ENCODE measurements at places on chromosomes 7 and 10.

DNA sequence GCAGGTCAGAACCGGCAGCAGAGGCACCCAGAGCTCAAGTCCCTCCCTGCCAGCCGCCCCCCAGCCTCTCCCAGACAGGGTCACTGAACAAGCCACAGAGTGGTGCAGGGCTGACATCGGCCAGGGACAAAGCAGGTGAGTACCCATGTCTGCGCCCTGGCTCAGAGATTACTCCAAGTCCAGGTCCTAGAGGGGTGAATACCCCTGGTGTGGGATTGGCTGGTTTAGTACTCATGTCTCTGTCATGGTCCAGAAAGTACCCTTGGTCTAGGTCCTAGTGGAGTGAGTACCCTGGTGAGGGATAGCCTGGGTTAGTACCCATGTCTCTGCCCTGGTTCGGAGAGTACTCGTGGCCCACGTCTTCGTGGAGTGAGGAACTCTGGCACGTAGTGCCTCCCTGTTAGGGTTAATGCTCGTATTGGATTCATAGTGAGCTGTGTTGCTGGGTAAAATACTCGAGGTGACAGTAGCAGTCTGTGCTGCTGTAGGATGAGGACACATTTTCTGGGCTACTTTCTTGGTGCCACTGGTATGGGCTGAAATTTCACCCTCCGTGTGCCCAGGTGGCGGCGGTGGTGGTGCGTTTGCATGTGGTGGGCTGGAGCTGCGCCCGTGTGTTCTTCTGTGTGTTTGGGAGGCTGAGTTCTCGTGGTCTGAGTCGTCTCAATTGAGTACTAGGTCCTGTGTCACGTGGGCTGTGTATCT lies 25.5 kb upstream of the KNDC1 start:
- DNase-seq: peak; percentile 15

GRCh38 chr10:34918776-34919315 lies 103.8 kb upstream of the PARD3 start:
- no peak for DNase-seq

DNA sequence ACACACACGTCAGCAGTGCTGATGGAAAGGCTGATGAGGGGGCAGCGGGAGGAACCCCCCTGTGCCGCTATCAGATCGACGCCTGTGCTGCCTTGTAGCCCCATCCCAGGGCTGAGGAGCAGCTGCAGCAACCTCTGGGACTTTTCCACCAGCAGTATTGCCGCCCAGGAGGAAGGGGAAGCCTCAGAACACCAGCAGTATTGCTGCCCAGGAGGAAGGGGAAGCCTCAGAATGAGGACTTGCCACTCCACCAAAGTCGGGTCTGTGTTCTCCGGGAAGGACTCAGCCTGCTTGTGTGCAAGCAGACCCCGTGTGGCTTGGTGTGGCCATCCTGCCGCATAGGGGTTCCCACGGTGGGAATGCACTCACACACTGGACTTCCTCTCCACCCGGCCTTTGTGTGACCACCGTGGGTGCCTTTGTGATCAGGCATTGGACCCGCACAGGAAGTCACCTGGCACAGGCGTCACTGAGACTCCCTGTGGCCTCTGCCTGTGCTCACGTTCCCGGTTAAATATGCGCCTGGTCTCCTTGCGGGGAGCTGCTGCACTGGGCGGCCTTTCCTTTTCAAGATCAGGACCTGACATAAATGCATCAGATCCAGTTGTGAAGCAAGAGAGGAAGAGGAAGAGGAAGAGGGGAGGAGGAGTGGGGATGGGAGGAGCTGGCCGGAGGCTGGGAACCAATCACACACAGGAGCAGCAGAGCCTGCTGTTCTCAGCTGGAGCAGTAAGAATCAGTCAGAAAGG lies 248.5 kb downstream of the DNAJB6 start:
- no peak for DNase-seq

DNA sequence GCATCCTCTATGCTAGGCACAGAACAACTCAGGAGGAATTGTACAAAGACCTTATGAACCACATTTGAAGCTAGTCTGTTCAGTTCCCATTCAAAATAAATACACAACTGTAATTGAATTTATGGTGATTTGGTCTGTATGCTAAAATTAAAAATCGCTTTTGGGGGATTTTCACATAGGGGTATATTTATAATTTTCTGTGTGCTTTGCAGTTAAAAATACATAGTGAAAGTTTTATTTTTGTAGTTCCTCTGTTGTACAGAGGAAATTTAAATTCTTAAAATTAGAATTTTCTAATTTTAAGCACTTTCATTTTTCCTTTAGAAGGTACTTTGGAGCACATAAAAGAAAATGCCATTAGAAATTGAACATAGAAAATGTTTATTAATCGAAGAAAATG lies 6.9 kb downstream of the RABGEF1 start:
- DNase-seq: no peak

GRCh38 chr10:33117816-33118215 lies 159.8 kb upstream of the ITGB1 start:
- DNase-seq: no peak

DNA sequence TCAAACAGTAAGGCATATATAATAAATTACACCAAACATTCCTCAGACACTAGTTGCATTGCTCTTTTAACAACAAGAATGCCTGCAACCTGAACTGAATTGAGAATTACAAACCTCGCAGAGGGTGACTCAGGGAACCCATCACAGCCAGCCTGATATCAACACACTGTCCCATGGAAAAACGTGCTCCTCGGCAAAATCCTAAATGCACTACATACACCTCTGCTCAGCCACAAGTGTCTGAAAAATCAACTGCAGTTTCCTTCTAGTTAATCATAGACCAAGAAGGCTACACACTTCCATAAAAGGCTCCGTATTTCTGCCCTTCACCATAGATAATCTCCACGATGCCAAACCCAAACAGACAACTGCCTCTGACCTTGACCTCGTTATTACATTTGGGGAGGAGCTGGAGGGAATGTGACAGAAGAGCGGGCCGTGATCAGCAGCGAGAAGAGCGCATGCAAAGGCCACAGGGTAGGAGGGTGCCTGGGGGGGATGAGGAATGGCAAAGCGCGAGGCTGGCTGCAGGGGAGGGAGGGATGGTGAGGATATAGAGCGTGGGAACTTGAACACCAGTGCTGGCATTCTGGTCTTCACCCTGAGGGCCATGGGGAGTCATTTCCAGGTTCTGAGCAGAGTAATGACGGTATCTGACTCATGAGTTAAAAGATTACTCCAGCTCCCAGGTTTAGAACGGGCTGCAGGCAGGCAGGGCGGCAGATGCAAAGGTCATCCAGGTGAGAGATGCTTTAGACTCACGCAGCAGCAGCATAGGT lies 201.9 kb upstream of the FRMD4A start:
- DNase-seq: no peak

GRCh38 chr10:67935223-67935622 lies 50.8 kb downstream of the SIRT1 start:
- DNase-seq: no peak

DNA sequence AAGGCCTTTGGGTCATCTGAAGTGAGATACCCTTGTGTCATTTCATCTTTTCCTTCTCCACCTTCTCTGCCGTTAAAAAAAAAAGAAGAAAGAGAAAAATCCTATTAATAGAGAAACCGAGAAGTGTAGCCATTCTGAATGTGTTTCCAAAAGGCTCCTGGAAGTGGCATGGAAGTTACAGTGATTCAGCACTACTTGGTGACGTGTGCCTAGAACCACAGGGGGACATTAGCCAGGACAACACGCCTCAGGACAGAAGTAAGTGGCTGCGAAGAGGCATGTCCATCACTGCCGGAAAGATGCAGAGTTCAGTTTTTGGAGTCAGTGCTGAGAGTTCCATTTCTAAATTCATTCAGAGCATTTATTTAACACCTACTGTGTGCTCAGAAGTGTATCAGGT lies 6.3 kb downstream of the HTRA1 start:
- no peak for DNase-seq

DNA sequence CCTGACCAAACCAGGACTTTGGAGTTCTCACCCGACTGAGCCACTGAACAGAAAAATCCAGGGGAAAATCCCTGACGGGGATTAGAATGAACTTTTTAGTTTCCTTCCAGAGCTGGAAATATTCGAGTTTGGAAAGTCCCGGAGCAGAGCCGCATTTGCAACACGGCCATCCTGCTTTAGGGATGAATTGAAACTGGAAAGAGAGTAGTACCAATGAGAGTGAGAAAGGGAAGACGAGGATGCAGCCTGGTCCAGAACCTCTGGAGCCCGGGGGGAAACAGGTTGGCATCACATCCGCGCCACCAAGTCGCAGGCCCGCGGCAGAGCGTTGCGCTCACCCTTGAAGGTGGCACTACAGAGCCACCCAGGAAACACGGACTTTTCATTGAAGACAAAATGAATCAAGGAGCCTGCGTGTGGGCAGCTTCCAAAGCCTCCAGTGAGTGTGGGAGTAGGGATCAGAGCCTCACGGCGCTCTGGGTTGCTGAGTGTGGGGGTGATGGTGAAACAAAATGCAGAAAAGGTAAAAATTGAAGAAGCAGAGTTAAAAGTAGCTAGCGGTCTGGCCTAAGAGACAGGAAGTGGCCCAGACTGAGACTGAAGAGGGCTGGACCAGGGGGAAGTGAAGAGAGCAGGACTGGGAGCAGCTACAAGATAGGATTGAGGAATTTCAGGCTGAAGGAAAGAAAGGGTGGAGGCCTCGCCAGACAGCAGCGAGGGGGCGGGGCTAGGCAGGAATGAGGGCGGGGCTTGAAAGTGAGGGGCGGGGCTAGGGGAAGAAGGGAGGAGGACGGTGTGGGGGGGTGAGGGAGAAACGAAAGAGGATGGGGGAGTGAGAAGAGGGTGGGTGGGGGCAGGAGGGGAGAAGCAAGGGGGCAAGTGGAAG lies 1.8 kb downstream of the SMURF1 start:
- peak; percentile 76 for DNase-seq

- DNase-seq: no peak
Observed at GRCh38 chr7:47827351-47827756, 120.9 kb downstream of the PKD1L1 start.

DNA sequence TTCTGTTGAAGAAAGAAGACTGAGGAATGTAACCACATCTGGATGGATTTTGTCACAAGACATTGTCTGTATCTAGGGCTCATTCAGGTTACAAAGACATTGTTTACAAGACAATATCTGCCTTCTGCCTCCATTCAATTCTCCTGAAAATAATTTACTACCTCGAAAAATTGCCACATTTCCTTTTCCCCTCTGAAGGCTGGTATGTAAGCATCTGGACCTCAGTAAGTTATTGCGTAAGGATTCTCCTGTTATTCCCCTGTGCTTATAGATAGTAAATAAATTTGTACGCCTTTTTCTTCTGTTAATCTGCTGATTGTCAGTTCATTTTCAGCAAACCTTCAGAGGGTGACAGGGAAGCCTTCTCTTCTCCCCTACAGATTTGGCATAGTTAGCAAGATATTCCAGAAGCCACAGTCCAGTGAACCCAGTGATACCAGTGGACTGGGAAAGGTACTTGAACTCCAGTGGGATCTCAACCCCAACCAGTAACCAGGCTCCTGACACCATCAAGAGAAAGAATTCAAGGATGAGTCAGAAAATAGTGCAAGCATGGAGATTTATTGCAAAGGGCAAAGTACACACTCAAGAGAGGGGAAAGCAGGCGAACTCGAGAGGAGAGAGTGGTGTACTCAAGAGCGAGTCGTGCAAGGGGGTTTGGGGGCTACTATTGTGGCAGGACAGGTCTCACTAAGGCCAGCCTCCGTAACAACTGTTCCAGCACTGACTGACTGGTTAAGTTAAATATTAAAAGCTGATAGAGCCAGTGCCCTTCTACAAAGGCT lies 706.9 kb upstream of the GHITM start:
- no peak for DNase-seq

DNA sequence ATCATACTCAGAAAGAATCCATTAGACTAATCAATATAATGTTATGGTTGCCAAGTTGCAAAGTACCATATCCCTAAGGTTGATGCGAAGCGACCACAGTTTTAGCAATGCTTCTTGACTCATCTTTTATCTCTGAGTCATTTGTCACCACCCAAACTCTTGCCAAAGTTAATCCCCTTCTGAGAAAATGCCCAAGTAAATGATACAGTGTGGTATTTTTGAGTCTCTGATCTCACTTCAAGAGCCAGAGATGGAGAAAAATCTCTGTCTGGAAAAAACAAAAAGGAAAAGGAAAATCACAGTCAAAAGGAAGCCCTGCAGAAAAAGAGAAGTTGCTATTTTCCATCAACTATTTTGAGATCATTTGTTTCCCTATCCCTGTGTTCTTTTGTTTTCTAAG lies 26.7 kb upstream of the OTUD1 start:
- DNase-seq: peak; percentile 47

DNA sequence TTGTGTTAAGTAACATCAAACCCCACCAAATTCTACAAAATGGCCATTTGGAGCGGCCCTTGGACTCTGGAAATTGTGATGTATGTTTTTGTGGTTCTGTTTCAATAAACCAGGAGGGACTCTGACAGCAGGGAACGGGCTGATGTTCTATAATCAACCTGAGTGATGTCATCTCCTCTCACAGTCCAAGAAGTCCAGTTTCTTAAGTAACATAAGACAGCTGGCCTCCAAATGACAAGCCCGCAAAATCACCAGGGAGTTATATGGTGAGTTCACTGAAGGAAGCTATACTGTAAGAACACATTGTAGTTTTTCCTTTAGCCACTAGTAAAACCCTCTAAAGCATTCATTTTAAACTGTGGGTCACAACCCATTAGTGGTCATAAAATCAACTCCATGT lies 34.0 kb downstream of the GOT1 start:
- peak; percentile 25 for DNase-seq

DNA sequence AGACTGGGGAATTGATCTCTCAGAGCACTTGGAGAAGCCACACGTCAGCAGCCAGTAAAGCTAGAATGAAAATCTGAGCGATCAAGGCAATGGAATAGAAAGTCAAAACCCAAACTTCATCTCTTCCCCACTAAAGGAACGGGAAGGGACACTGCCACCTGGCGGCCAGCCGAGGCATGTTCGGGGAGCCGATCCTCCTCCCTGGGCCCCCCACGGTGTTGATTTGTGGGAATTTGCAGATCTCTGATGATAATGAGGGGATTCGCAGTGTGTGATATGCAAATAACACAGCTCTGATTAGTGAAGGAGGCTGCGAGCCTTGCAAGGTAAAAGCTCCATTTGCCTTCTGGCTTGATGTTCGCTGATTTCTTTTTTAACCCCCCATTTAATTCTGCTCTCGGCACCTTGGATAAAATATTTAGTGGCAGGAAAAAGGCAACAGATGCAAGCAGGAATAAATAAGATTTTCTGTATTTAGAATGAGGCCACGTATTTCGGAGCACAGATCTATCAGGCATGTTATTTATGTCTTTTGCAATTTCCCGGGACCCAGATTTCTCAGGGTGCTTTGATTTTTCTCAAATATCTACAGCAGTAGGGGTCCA lies 258.6 kb downstream of the PAXIP1 start:
- peak; percentile 48 for DNase-seq

Data from AG20443 (cell line).